ENCODE measurements at places on chromosomes 7 and 10.

DNA sequence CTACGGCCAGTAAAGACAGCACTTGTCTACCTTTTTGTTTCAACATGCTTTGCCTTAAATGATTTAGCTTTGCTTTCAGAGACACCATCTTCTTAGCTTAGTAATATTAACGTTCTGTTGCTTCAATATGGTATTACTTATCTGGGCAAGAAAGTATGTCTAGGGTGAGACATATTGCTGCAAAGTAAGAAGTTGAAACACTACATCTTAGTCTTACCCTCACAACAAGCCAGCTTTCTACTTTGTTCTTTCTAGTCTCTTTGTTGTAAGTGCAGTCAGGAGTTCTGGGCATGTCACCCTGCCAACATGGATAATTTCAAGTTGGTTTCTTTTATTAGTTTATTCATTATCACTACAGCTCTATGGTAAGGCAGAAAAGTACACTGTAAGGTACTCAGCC is 122.7 kb upstream of the DNAJB12 start:
- no peaks in the 10 kb centered on the region for H3K27me3 ChIP-seq
- H3K4me3 ChIP-seq = peak overlapping the region; percentile 20
- peak overlapping the region; percentile 61 for H3K27ac ChIP-seq
- H3K4me1 ChIP-seq = 0 out of 2 replicates have a peak, but pooled peaks cover 3% of the 10 kb centered on the region
- no peak for DNase-seq
- H3K36me3 ChIP-seq = no peaks in the 10 kb centered on the region

- H3K27me3 ChIP-seq = no peaks in the 10 kb centered on the region
- peak overlapping the region; percentile 95 for H3K27ac ChIP-seq
- no peaks in the 10 kb centered on the region for H3K36me3 ChIP-seq
- H3K4me1 ChIP-seq = peaks cover 43% of the 10 kb centered on the region
- H3K4me3 ChIP-seq = peak overlapping the region; percentile 45
Observed at GRCh38 chr7:30032310-30033125, 4.3 kb downstream of the PLEKHA8 start.

DNA sequence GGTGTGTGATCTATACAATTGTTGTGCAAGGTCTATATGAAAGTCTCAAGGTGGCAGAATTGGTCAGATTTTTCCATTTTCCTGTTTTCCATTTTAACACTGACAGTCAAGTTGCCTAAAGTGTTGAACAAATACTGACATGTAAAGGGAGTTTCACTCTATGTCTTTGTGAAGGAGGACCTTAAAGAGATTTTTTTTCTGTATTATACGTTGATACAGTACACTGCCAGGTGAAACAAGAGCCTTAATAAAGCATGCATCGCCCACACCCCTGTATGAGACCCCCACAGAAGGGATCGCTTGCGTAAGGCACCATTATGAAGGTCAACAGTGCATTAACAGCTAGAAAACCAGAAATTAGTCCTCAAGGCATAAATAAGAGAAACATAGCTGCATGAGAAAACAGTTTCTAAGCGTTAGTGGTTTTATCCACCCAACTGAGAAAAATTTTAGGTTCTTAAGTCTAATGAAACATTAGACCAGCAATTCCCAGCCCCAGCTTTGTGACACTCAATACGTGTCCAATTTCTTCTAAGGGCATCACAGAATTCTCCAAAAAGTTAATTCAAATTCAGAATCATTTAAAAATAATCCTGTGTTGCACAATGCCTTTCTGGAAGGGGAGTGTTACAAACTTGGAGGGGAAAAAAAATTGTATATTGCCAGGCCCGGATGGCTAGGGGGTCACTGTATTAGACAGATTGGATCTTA is 6.9 kb downstream of the KLF6 start:
- H3K4me1 ChIP-seq = peaks cover 22% of the 10 kb centered on the region
- no peak for DNase-seq
- no peaks in the 10 kb centered on the region for H3K27me3 ChIP-seq
- no peak overlapping the region for H3K27ac ChIP-seq

- H3K4me3 ChIP-seq = no peak overlapping the region
- no peaks in the 10 kb centered on the region for H3K4me1 ChIP-seq
- no peaks in the 10 kb centered on the region for H3K27me3 ChIP-seq
- DNase-seq = no peak
- H3K36me3 ChIP-seq = no peaks in the 10 kb centered on the region
- no peak overlapping the region for H3K27ac ChIP-seq
Observed at GRCh38 chr10:24664991-24665390, 58.7 kb downstream of the ARHGAP21 start.

DNA sequence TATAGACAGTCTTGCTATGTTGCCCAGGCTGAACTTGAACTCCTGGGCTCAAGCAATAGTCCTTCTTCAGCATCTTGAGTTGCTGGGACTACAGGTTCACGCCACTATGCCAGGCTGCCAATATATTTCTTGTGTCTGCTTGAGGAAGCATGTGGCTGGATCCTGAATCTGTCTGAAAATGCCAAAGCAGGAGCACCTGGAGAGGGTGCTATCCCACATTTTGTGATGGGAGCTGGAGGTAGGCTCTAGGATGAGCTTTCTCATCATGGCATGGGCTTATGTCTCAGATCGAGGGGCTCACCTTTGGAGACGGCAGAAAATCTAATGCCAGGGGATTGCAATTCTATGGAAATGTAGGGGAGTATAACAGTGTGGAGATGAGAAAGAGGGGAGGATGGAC is 744.2 kb downstream of the GRID1 start:
- H3K4me1 ChIP-seq = no peaks in the 10 kb centered on the region
- no peak overlapping the region for H3K4me3 ChIP-seq
- DNase-seq = no peak
- no peaks in the 10 kb centered on the region for H3K27me3 ChIP-seq
- H3K27ac ChIP-seq = no peak overlapping the region
- no peaks in the 10 kb centered on the region for H3K36me3 ChIP-seq

DNA sequence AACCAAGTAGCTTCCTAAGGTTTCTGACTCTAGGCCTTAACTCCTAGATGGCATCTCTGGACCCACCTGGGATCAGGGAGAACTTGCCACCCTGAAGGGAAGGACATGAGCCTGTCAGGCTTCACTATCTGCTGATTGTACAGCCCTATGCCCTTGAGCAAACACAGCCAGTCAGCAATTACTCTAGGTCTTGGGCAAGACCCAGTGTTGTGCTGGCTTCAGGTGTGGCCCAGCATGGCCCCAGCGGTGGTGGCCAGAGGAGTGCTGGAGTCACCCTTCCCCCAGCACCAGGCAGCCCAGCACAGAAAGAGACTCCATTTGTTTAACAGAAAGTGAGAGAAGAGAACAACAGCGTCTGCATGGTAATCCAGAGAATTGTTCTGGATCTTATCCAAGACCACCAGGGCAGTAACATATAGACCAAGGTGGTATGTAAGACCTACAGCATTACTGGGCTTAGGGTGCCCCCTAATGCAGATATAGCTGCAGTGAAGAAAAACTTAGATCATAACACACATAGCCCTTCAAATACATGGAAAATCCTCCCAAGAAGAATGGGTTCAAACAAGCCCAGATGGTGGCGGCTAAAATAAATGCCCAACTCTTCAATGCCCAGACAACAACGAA is 207.7 kb downstream of the MAGI2 start:
- no peaks in the 10 kb centered on the region for H3K27me3 ChIP-seq
- no peaks in the 10 kb centered on the region for H3K36me3 ChIP-seq
- no peak overlapping the region for H3K27ac ChIP-seq
- H3K4me1 ChIP-seq = no peaks in the 10 kb centered on the region

GRCh38 chr10:102645388-102645740 is 1.1 kb downstream of the TRIM8 start:
- no peak for DNase-seq
- no peaks in the 10 kb centered on the region for H3K36me3 ChIP-seq
- H3K27ac ChIP-seq = peak overlapping the region; percentile 94
- H3K4me3 ChIP-seq = peak overlapping the region; percentile 94

- no peak overlapping the region for H3K27ac ChIP-seq
- H3K4me3 ChIP-seq = no peak overlapping the region
- no peaks in the 10 kb centered on the region for H3K27me3 ChIP-seq
- DNase-seq = no peak
- H3K36me3 ChIP-seq = no peaks in the 10 kb centered on the region
Observed at GRCh38 chr10:31590023-31590800, 271.2 kb downstream of the ZEB1 start.

DNA sequence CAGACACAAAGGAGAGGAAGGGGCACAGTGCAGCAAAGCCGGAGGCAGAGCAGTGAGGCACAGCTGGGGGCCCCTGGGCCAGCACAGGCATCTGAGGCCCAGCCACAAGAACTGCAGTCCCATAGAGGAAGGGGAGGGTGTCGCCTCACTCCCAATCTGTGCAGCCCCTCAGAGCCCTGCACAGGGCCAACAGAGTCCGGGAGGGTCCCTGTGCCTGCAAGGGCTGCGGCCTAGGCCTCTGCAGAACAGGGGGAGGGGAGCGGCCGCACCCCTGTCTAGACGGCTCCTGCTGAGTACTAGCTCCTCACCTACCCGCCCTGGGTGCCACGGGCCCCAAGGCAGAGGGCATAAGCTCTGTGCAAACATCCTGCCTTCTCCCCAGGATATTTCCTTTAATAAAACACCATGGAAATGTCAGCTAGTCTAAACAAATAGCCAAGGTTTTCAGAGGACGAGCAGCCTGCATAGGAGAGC is 32.4 kb upstream of the RET start:
- H3K4me1 ChIP-seq = no peaks in the 10 kb centered on the region
- no peak overlapping the region for H3K27ac ChIP-seq
- H3K36me3 ChIP-seq = no peaks in the 10 kb centered on the region

- H3K27me3 ChIP-seq = no peaks in the 10 kb centered on the region
- H3K4me1 ChIP-seq = no peaks in the 10 kb centered on the region
- H3K27ac ChIP-seq = no peak overlapping the region
- no peaks in the 10 kb centered on the region for H3K36me3 ChIP-seq
Observed at GRCh38 chr7:68833422-68833821, 764.9 kb upstream of the AUTS2 start.

DNA sequence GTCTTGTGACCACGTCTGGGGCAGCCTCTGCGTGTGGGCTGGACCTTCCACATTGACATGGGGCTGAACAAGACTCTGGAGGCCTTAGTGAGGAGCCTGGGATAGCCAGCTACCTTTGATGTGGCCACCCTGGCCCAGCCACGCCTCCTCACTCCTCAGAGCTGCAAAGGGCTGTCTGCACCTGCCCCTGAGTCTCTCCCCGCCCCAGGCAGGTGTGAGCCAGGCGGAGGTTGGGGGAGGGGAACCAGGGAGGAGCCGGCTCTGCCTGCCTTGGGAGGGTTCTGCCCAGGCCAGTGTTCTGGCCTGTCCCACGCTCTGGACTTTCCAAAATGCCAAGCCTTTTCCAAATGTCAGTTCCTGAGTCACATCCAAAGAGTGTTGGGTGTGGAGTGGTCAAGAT is 72.2 kb downstream of the GTF2IRD1 start:
- no peaks in the 10 kb centered on the region for H3K27me3 ChIP-seq
- H3K4me1 ChIP-seq = peaks cover 14% of the 10 kb centered on the region
- H3K4me3 ChIP-seq = no peak overlapping the region
- peak; percentile 92 for DNase-seq

DNA sequence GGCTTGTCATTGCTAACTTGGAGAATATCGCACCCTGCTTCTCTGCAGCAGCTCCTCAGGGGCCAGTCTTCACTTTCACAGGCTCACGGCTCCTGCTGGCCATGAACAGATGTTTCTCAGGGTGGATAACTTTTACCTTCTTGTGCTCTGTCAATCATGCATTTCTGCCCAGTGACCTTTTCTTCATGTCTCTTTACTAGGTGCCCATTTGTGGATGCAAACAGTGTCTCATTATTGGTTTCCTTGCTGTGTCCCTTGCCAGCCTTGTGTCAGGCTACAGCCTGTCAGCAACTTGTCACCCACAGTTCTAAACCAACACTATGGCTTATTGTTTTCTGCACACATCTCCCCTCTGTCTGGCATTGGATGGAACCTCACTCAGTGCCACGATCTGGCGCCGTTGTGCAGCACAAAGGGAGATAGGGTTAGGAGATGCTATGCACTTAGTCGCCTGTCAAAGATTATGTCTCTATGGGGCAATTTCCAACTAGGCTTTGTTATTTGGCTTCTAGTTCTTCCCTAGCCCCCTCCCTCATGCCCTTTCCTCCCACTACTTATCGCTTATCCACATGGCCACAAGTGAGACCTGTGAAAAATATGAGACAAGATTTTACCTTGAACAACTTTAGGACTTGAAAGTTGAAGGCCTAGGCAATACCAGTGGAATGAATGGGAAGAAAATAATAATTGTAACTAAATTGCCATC is 45.7 kb upstream of the NXPH1 start:
- H3K27me3 ChIP-seq = no peaks in the 10 kb centered on the region
- H3K27ac ChIP-seq = peak overlapping the region; percentile 13
- no peak for DNase-seq
- no peaks in the 10 kb centered on the region for H3K36me3 ChIP-seq
- H3K4me1 ChIP-seq = peaks cover 46% of the 10 kb centered on the region

DNA sequence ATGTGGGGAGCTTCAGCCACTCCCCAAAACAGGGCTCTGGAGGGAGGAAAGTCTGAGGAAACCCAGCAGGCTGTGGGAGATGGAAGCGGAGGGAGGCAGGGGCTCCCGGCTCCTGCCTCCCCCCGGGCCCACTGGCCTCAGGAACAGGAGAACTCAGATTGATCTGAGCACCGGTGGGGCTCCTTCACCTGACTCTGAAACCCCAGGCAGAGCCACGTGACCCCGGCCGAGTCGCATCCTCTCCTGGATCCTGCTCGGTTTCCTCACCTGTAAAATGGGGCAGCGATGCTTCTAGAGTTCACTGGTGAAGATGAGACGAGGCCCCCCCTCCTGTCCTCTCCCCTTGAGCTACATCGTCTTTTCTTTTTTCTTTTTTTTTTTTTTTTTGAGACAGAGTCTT is 33.6 kb downstream of the TCERG1L start:
- DNase-seq = no peak
- H3K27ac ChIP-seq = no peak overlapping the region
- H3K36me3 ChIP-seq = no peaks in the 10 kb centered on the region
- no peaks in the 10 kb centered on the region for H3K4me1 ChIP-seq

DNA sequence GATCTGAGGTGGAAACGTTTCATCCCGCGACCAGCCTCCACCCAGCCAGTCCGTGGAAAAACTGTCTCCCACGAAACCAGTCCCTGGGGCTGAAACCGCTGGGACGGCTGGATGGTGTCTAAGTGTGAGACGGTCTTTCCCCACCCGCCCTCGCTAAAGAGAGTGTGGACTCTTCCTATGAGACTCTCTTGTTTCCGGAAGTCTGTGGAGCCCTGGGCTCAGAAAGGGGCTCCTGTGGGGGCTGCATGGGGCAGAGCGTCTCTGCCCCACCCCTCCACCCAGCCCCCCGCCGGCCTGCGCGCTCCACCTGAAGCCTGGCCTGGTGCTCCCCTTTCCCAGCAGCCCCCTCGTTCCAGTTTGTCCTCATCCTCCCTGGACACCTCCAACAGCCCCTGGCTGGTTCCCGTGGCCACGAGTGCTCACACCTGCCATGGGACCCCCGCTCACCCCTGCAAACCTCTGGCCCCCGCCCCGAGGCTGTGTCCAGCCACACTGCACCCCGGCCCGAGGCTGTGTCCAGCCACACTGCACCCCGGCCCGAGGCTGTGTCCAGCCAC is 28.7 kb downstream of the CFAP46 start:
- H3K4me3 ChIP-seq = no peak overlapping the region
- no peak overlapping the region for H3K27ac ChIP-seq
- no peaks in the 10 kb centered on the region for H3K36me3 ChIP-seq
- no peak for DNase-seq

DNA sequence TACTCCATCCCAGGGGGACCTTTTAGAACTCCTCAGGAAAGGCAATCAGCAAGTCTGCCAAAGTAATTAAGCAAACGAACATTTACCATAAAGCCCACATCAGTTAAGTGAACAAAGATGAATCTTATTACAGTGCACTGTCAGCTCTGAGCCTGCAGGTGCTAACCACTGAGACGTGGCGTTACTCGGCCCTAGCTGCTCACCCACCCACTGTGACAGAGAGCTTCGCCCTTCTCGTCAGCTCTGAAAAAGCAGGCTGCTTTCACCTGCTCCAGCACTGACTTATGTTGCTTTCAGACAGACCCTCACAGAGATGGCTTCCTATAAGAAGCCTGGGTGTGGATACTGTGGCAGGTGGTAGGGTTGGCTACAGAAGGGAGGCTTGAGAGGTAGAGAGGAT is 57.7 kb upstream of the KCNIP2 start:
- no peak overlapping the region for H3K27ac ChIP-seq
- no peaks in the 10 kb centered on the region for H3K36me3 ChIP-seq
- no peaks in the 10 kb centered on the region for H3K27me3 ChIP-seq
- no peak for DNase-seq
- no peaks in the 10 kb centered on the region for H3K4me1 ChIP-seq

Measured in MM.1S (cell line).